ENCODE measurements at places on chromosomes 7 and 10.

DNA sequence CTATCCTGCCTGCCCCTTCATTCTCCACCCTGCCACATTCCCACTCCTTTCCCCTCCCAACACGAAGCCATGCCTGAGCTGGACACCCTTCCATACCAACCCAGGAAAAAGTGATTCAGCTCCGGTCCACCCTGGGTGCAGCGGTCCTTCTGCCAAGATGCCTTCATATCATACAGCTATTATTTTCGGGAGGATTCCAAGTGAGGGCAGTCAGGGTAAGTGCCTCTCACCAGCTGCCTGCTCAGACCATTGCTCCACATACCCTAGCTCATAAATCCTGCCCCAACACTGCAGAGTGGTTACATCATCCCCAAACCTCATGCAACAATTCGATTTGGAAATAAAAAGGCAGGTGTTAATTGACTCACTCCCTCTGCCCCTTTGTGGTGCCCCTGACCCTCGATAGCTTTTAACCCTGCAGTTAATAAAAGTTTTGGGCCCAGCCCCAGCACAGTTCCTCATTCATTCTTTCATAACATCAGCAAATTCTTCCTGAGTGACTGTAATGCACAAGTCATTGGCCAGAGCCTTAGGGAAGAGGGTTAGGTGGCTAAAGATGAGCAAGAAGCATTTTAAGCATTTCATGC lies 42.6 kb downstream of the ZNF503 start:
- DNase-seq: no peak

DNA sequence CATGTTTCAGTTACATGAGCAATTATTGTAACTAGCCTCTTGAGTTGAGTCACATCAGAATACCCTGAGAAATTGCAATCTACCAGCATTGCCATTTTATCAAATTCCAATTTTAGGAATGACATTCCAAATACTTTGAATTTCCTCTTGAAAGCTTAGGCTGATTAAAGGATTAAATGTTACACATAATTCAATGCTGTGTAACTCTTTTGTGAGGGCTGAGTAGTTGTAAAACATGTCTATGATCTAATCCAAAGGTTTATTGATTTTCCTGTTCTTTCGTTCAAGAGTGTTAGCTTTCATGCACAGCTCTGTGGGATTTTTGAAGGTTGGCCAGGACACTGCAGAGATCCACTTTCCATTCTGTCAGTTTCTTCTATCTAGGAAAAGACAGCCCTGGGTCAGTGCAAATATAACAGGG lies 193.1 kb downstream of the SORCS1 start:
- no peak for DNase-seq

DNA sequence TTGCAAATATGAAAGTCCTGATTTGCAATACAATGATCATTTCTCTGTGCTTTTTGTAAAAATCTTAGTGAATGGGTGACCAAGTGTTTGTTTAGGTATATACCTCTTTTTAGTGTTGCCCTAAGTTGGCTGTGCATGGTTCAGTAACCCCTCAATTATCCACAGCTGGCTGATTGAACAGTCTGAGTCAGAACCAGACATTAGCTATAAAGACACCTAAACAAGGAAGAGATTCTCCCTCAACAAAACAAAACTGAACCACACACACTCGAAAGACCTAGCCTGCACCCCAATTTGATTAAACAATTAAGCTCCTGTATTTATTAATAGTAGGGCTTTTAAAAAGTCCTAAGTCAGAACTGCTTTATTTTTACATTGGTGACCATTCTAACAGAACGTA lies 2.8 kb downstream of the RSBN1L start:
- DNase-seq: no peak

GRCh38 chr10:126387931-126388911 lies at the start of gene ADAM12:
TSS of gene ADAM12 (minus strand) at chr10:126388477. CDS start at chr10:126388145, 332 bp downstream.
- DNase-seq: no peak

DNA sequence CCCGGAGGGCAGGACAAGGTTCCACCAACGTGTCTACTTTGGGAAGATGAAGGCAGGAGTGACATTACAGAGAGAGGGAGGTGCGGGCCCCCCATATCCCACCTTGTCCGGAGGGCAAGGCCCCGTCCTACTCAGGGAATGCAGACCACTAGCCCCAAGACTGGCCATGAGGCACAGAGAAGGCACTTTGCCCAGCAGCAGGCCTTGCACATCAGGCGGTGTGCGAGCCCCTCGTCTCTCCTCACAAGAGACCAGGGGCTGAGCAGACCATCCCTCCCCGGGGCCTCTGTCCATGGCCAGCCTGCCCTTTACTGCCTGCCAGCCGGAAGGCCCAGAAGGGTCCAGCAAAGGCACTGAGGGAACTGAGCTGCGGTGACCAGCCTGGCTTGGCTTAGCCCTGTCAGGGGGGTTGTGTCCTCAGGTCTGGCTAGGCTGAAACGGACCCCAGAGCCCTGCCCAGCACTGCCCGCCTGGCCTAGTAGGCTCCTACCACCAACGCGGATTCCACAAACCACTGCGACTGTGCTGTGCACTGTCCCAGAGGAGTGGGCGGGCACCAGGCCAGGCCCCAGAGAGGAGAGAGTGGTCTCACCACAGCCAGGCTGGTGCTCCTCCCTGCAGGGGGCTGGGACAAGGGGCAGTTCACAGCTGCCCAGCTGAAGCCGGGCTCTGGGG lies 16.7 kb downstream of the CAMK2B start:
- no peak for DNase-seq

GRCh38 chr10:484925-485661 lies 204.4 kb downstream of the DIP2C start:
- DNase-seq: no peak

DNA sequence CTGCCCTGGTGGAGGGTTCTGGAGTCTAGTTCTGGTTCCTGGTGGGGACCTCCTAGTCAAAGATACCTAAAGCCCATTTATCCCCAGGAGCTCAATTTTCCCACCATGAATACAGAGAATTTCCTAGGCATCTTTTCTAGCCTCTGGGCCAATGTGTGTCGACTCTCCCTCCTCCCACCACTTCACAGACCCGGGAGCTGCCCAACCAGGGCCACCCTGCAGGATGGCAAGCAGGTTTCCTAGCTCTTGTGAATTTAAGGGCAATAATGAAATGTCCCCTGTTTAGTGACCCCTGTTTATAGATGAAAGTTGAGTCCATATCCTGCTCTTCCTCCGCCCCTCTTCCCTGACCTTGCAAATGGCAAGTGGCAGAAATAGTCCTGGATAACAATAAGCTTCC lies 9.4 kb downstream of the DLX5 start:
- no peak for DNase-seq

- no peak for DNase-seq
These were observed 970 bp downstream of the TAS2R60 start for GRCh38 chr7:143444063-143444782.

GRCh38 chr7:155378959-155379871 lies 78.7 kb upstream of the EN2 start:
- DNase-seq: no peak

DNA sequence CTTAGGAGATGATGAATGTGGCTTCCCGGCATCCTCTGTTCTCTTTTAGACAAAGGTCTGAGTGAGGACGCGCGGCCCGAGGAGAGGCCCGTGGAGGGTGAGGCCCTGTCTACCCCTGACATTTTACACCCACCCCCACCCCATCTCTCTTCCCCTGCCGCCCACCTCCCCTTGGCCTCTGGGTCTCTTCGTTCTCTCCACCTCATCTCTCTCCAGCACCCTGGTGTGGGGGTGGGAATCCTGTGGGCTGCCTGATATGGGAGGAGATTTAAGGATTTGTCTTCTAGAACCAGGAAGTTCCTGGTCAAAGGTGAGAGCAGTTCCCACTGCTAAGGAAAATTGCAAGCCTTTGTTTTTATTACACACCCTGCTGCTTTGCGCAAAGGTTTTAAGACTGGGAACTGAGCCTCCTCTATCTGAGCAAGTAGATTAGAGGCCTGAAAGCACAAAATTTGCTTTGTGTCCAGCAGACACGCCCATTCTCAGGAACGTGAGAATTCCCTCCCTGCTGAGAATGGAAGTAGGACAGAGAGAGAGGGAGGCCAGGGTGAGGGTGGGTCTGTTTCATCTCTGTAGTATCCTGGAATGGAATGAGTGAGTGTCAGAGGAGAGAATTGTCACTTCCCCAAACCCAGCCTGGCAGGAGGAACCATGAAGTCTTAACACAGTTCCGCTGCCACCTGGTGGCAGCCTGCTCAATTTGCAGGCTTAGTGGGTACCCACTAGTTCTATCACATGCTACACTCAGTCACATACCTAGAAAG lies 91.2 kb downstream of the GTF2IRD1 start:
- no peak for DNase-seq

DNA sequence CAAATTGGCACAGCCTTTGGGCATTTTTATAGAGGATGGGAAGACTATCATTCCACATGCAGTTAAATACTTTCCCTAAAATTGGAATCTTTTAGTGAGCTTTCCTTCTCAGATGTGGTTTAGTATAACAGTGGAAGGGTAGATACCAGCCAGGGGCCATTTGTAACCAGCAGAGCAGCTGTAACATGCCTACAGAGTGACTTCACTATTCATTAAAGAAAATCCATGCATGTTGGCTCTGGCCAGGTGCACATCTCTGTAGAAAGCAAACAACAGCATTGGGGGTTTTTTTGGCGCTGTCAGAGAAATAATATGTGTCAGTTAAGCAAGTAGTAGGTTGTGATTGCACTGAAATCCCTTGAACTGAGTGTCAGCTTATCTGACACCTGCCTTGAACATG lies 115.6 kb downstream of the LHFPL3 start:
- no peak for DNase-seq

DNA sequence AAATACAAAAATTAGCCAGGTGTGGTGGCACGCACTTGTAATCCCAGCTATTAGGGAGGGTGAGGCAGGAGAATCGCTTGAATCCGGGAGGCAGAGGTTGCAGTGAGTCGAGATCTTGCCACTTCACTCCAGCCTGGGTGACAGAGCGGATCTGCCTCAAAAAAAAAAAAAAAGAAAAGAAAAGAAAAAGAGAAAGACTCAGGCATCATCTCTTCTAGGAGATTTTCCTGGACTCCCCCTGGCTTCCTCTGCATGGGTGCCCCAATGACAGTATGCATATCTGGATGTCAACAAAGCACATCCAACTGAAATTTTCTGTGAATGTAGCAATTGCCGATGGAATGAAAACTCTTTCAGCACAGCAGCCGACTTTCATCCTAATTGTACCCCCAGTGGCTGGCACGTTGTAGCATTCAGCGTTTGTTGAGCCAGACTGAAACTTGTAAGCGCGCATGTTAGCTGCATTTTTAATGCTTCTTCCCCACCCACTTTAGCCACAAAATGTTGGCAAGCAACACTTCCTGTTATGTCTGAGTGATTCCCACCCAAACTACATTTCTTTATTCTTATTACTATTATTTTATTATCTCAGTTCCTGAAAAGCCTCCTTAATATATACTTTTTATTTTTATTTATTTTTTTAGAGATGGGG lies 70.2 kb downstream of the PRTFDC1 start:
- no peak for DNase-seq

DNA sequence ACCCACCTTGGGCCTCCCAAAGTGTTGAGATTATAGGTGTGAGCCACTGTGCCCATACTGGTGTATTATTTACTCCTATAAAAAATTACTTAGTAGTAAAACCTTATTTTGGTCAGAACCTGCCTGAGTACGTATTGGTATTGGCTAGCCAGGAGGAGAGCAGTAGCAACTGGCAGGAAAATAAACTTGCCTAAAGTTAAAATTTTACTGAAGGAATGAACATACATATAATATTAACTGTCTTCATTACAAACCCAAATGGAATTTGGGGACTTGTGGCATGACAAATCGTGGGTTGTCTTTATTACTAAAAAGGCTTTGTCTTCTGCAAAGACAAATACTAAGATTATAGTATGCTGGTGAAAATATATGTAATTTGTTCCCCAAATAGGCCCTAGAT lies 8.4 kb downstream of the RAB18 start:
- no peak for DNase-seq

- DNase-seq: no peak
These were observed 191.6 kb downstream of the BICC1 start for GRCh38 chr10:58704226-58704625.

DNA sequence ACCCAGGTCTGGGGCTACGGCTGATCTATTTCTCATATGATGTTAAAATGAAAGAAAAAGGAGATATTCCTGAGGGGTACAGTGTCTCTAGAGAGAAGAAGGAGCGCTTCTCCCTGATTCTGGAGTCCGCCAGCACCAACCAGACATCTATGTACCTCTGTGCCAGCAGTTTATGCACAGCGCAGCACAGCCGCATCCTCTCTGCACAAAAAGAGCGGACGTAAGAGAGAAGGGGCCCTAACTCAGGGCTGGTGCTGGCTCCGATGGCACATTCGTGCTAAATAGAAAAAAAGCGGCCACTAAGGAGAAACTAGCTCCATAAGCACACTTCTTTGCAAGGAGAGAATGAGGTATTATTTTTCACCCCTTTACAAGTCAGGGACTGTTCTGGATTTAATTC lies 28.3 kb upstream of the PRSS1 start:
- no peak for DNase-seq

GRCh38 chr10:132938472-132939339 lies 3.7 kb downstream of the CFAP46 start:
- no peak for DNase-seq

GRCh38 chr7:130090745-130091532 lies 20.6 kb downstream of the KLHDC10 start:
- DNase-seq: no peak

GRCh38 chr7:159031135-159031701 lies 113.4 kb downstream of the VIPR2 start:
- DNase-seq: no peak

- no peak for DNase-seq
These were observed 18.6 kb downstream of the WDR37 start for GRCh38 chr10:1074748-1075308.

DNA sequence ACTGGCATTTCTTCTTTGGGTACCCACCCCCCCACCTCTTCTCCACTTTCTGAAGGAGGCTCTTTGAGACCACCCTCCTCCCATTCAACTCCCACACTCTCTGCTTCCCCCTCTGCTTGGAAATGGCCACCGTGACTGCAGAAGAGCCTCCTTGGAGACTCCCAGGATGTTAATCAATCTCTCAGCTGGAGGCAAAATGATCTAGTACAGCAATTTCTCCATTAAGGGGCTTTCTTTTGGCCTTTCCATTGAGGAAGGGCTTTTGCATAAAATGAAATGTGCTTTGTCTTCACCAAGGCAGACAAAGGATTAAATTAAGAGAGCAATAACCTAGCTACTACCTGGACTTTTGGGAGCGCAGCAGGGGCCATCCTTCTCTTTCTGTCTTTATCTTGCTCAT lies 26.1 kb downstream of the CDHR3 start:
- no peak for DNase-seq

DNA sequence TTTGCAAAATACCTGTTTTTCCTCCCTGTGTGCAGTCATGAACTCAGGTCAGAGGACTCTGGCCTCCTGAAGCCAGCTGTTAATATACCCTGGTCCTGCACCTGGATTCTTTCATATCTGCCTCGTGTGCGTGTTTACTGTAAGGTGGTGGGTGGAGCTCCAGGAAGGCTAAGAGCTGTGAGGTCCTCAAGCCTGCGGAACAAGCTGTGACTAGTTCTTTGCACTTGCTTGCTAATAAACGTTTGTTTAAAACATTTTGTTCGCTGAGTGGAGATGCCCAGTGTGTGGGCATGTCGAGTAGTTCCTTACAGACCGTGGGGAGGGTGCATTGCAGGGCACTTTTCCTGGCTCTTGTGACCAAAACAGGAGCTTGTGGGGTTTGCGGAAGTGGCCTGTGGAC lies 139.0 kb downstream of the DOCK1 start:
- no peak for DNase-seq

GRCh38 chr7:130345136-130345535 lies 520 bp downstream of the CPA5 start:
- no peak for DNase-seq
